DND-41 (cell line): ENCODE measurements at places on chromosomes 4 and X.

GRCh38 chrX:139200793-139201192 is 329.7 kb upstream of the F9 start:
- no peak for DNase-seq

DNA sequence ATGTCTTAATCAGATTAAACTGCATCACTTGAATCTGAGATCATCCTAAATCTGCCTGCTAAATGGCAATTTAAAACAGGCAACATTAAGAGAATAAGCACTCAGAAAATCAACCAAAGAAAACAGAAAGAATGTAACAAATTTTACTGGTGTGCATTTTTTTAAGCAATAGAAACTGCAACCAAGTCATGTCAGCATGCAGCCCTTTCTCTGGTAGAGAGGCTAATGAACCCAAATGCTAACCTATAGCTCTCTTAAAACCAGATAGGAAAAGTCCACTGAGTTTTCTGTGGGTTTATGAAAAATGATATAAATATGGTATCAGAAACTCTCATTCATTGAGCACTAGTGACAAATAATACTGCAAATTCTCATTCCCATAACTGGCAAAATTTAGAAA is 35.6 kb downstream of the COL25A1 start:
- DNase-seq = no peak

DNA sequence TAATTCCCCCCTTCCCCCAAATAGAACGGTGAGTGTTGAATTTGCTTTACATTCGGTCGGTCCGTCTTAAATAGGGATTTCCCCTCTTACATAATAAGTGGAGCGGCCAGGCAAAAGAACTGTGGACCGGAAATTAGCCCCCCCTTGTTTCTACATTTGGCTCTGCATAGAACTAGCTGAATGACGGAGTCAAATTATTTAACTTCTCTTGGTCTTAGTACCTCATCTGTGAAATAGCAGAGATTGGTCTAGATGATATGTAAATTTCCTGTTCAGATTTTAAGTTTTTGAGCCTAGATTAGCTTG is 1.3 kb downstream of the SPATA18 start:
- no peak for DNase-seq

DNA sequence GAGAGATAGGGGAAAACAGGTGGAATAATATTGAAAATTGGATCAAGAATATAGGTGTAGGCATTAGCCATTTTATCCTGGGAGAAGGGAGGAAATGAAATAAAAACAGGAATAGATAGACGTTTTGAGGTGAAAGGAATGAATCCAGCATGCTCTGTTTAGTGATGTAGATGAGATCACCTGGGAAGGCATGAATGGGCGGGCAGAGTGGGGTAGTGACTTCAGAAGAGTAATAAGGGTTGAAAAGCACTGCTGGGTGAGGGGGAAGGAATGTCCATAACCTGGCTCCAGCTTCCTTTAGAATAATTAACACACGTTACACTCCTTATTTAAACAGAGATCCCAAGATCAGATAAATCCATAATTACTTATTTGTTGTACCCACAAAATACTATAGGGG is 191.1 kb upstream of the ANXA3 start:
- DNase-seq = no peak

- DNase-seq = no peak
These were observed 122.3 kb upstream of the TMEM164 start for GRCh38 chrX:109880629-109881028.

DNA sequence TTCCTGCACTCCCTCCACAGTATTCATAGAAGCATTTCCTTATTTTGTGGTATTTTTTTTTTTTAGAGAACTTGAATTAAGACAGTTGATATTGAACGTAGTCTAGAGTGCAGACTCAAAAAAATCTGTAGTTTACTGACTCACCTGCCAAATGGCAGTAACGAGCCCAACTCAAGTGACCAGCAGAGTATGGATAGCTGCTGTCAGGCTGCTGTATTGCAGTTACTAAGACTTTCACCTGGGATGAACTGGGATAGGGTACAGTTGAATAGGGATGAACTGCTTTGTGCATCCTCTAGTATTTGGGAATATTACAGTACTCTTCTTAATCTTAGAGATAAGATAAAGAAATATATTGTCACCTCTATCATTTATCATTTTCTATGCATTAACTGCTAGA is 7.0 kb upstream of the SLC7A11 start:
- DNase-seq = no peak

DNA sequence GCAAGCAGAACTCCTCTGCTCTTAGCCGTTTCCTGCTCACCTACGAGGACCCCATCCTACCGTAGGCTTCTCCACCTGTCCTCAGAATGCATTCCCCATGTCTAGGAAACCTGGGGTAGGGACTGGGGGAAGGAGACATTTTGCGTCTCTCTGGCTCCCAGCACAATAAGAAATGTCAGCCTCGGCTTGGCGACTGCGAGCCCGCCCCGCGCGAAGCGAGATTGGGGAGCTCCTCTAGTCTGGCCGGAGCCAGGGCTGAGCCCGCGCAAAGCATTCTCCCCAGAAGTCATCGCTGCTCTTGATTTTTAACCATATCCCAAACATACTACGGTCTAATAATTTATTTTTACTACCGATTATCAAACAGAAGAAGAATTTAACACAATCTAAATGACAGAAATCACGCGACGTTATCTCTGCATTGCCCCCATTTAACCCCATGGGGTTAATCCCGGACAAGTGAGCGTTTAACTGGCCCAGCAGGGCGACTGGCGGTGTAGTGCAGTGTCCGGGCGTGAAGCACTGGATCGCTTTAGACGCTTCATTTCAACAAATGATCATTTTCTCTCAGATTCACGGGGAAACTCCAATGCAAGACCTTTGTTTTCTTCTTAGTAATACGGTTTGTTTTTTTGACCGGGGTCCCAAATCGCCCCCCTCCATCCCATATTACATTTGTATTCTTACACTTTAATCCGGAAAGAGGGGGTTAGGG is 8.0 kb upstream of the PITX2 start:
- DNase-seq = no peak

- DNase-seq = no peak
These were observed 2.8 kb downstream of the GPR101 start for GRCh38 chrX:137031039-137031438.

DNA sequence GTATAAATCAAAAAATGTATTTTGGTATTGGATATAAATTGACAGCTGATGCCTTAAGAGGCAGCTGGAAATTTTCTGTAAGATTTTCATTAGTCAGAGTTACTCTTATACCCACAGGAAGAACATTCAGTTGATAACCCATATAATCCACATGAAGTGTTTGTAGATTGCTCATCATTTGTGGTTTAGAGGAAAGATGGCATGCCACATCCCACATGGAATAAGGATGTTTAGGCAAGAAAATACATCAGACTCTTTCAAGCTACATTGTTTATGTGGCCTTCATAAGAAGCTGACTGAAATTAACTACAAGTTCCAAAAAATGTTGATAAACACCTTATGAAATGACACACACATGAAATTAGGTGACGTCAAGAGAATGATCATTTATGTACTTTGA is 56.6 kb downstream of the AREG start:
- no peak for DNase-seq

- no peak for DNase-seq
These were observed 33.2 kb upstream of the SMS start for GRCh38 chrX:21907260-21907659.

GRCh38 chrX:120617996-120618630 is 11.7 kb downstream of the C1GALT1C1 start:
- DNase-seq = no peak

GRCh38 chrX:107324493-107325310 is 118.3 kb downstream of the DNAAF6 start:
- no peak for DNase-seq

DNA sequence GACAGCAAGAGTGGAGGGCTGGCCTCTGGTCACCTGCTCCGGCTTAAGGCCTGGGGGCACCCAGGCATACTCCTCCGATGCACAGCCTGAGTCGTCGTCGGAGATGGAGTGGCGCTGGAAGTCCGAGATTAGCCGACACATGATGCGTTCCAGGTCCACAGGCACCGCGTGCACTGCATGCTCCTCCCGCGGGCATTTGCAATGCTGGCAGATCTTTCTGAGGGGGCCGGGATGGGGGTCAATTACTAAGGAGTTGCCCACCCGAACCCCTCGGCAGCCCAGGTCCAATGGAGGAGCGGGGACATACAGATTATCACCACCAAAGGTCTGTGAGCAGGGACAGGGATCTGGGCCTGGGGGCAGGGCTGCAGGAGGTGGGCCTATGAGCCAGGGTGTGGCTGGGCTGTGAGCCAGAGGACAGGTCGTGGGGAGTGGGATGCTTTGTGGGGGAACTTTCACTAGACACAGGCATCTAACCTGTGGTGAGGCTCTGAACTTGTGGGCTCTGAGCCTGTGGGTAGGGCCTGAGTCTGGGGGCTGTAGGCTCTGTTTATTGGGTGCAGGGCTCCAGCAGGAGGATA is 2.4 kb downstream of the PRICKLE3 start:
- DNase-seq = no peak

- DNase-seq = no peak
These were observed 8.0 kb upstream of the NEUROG2 start for GRCh38 chr4:112523764-112524505.

DNA sequence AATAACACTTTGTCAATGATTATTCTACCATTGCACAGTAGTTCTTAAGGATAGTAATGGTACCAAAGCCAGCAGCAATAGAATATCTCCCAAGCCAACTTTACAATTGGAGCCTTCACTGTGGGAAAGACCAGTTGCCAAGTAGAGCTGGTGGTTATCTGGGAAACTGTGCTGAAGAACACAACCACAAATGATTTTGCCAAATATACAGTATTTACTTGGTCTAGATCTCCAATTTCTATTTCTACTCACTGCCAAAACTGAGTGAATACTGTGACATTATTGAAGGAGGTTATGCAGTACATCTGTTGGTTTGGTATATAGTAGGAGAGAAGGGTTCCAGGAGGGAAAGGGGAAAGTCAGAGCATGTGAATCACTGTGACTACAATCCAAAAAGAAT is 3.8 kb downstream of the TET2 start:
- DNase-seq = no peak

- DNase-seq = peak; percentile 32
These were observed 44.2 kb upstream of the ADAM29 start for GRCh38 chr4:174873931-174874330.

DNA sequence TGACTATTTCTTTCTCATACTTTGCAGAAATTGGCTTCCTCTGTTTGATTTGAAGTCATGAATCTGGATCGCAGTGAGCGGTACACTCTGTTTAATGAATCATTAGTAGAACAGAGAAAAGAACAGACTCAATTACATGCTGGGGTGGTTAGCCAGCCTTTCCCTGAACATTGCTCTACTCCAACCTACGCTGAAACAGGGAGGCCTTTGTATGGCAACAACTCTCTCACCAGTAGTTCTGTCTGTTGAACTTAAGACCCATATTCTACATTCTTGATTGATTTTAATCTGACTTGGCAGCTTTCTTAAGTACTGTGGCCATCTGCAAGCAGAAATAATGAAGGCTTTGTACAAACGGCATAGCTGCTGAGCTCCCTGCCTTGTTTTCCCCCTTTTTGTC is 19.0 kb upstream of the AP1S2 start:
- DNase-seq = no peak

DNA sequence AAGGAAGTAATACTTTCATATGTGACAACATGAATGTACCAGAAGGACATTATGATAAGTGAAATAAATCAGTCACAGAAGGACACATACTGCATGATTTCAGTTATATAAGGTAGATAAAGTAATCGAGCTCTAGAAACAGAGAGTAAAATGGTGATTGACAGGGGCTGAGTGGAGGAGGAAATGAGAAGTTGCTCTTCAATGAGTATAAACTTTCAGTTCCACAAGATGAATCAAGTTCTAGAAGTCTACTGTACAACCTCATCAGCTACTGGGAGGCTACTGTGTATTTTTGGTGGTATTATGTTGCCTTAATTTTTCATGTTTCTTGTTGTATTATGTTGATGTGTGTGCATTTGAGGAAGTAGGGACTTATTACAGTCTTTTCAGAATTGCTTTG is 270.9 kb upstream of the GRIA3 start:
- DNase-seq = no peak

DNA sequence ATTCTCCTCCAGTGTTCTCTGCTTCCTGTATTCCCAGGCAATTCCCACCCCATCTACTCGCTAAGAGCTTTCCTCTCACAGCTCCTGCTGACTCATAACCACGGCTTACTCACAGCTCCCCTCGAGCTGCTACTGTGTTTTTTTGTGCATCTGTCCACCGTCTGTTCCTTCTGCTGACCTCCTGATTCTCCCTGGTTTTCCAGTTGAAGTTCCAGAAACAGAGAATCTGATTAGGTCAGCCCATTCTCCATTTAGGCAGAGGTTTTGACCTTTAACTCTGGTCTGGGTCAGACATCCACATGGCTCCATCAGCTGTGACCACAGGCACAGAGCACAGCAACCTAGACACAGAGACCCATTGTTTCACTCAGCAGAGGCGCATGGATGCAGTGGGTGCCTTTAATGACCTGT is 5.5 kb upstream of the SMIM20 start:
- no peak for DNase-seq

GRCh38 chr4:40421839-40422708 is 86.9 kb downstream of the CHRNA9 start:
- no peak for DNase-seq

GRCh38 chrX:118216087-118216486 is 99.5 kb upstream of the KLHL13 start:
- no peak for DNase-seq

GRCh38 chrX:65705439-65705838 is 38.0 kb downstream of the MSN start:
- DNase-seq = no peak

DNA sequence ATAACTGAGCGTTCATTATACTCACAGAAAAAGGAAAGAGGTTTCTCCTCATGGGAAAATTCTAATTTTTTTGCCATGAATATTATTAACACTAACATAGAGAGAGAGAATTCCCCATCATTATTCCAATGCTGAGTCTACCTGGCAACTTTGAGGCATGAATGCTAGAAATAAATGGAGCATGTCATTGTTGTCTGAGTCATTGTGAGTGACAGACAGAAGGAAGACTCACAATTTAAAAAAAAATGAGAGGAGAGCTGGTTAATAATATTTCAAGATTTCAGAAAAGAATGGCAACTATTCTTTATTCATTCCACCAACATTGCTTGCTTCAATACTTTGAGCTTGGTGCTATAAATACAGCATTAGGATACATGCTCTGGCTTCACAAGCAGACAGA is 170.4 kb upstream of the HS3ST1 start:
- no peak for DNase-seq

- no peak for DNase-seq
These were observed 129.2 kb downstream of the KLHL13 start for GRCh38 chrX:117987373-117987772.

DNA sequence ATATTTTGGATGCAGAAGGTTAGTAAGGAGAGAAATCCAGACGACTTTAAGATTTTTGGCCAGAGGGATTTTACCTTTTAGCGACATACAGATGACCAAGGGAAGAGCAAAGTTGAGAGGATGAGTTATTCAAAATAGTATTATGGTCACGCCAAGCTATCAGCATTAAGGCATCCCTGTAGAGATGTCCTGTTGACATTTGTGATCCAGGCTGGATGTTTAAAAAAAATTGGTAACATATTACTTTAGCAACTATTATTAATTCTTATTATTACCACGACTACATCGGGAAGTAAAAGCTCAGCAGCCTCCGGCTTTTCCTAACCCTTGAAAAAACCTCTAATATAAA is 562 bp upstream of the OSTC start:
- no peak for DNase-seq
